Posterior vena cava (tissue), 2 donors: ENCODE measurements at places on chromosomes 16 and 17.

DNA sequence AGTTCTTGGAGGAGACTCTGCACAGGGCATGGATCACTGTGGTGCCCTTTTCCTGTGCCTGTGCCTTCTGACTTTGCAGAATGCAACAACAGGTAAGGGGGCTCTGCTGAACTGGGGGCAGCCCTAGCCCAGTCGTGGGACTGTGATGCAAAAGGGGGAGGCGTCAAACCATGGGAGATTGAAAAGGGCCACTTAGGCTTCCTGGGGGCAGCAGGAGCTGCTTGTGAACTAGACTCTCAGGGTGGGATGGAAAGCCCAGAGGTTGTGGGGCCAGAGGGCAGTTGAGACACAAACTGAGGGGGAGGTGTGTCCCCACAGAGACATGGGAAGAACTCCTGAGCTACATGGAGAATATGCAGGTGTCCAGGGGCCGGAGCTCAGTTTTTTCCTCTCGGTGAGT is 19.6 kb downstream of the ADGRG5 start:
- DNase-seq, result no peak

DNA sequence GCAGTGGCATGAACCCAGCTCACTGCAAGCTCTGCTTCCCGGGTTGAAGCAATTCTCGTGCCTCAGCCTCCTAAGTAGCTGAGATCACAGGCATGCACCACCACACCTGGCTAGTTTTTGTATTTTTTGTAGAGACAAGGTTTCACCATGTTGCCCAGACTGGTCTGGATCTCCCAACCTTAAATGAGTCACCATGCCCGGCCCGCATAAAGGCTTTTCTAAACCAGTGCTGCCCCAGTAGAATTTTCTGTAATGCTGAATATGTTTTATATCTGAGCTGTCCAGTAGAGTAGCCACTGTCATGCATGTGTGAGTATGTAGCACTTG is 36.9 kb upstream of the WSB1 start:
- no peak for DNase-seq

DNA sequence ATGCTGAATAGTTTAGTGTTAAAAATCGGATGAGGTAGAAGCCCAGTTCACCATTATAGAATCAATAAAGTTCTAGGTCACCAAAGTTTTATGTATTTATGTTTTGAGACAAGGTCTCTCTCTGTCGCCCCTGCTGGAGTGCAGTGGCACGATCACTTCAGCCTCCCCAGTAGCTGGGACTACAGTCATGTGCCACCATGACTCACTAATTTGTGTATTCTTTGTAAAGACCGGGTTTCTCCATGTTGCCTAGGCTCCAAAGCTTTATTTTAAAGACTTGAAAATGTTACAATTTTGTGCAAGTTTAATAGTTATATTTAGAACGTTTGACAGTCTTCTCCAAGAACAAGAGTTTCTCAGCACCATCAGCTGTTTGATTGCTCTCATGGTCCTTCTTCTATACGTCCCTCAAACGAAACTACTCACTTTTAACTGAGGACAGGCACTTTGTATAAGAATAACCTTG is 32.1 kb downstream of the NDE1 start:
- DNase-seq, result peak; percentile 82

GRCh38 chr16:50371936-50372595 is 3.3 kb upstream of the BRD7 start:
- peak; percentile 84 for DNase-seq

DNA sequence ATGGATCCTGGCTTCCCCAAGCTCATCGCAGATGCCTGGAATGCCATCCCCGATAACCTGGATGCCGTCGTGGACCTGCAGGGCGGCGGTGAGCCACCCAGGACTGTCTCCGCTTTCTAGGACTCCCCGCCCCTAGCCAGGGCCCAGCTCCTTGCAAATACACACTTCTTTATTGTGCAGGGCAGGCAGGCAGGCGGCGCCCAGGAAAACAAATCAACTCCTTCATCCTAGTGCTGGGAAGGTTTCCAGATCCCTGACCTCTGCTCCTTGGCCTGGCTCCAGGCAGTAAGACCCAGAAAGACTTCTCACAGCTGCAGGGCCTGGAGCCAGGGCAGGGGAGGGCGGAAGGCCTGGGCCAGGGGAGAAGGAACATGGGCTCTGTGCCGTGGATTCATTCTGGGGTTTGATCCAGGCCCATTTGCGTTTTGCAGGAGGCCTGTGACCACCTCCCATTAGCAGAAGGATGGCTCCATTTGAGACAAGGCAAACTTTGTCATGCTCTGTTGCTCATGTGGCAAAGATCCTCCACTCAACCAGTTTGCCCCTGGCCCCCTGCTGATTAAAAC is 6.0 kb upstream of the LPCAT2 start:
- DNase-seq, result peak; percentile 94

DNA sequence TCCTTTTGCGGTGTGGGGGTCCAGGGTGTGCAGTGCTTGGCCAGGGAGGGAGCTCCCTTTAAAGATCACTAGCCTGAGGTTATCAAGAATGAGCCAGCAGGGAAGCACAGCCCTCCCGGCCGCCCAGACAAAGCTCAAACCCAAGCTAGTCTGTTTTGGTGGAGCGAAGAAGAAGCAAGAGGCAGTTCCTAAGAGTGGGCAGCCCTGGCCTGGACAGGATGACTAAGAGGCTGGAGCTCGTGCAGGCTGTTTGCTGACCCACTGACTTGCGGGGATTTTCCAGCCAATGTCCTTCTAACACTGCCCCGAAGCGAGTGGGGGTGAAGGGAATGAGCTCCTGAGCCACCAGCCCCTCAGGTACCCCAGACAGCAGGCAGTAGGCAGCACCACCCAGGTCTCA is 134.4 kb downstream of the COPRS start:
- DNase-seq, result no peak

DNA sequence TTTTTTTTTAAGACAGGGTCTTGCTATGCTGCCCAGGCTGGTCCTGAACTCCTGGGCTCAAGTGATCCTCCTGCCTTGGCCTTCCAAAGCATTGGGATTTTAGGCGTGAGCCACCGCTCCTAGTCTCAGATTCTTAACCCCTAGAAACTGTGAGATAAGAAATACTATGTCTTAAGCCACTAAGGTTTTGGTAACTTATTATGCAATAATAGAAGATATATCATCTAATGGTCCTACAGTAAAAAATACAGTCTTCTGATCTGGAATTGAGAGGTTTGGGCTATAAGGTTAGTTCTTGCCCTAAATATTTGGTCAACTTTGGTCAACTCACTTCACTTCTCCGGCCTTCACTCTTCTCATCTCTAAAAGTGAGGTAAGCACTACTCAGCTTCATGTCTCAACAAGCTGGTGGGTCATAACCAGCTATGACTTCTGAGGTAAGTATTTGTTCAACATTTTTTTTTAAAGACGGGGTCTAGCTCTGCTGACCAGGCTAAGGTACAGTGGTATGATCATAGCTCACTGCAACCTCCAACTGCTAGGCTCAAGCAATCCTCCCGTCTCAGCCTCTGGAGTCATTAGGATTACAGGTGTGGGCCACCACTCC is 14.7 kb downstream of the RAD51D start:
- DNase-seq, result no peak

GRCh38 chr17:50322271-50322670 is 23.7 kb upstream of the XYLT2 start:
- DNase-seq, result no peak

DNA sequence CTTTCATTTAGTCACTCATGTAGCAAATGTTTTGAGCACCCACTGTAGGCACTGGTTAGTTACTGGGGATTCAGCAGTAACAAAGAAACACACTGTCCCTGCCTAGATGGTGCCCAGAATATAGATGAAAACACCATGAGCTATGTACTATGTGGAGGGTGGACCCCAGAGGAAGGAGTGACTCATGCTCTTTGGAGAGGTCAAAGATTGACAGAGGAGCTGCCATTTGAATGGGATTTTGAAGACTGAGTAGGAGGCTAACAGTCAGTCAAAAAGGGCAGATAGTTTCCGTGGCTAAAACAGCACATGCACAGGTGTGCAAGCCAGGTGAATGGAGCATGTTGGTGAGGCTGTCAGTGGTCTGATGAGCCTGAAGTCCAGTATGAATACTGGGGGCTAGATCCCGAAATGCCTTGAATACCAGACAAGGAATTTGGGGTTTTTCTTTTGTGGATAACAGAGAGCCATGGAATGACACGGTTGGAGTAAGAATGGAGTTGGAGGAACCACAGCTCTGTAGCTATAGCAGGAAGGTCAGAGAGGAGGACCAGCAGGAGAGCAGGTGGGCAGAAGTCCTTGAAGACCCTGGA is 6.1 kb downstream of the IL21R start:
- DNase-seq, result no peak

GRCh38 chr17:80071116-80071841 is 30.1 kb upstream of the GAA start:
- peak; percentile 93 for DNase-seq

DNA sequence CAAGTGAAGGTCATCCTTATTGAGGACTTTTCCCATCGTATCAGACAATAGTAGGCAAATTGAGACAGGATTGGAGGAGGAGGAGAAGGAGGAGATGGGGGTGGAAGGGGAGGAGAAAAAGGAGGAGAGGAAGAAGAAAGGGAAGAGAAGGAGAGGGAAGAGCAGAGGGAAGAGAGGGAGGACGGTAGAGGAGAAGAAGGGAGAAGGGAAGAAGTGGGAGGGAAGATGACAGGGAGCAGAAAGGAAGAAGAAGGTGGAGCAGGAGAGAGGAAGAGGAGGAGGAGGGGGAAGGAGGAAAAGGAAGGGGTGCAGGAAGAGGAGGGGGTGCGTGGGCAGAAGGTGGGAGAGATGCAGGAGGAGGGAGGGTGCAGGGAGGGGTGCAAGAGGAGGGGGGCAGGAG is 26.0 kb downstream of the ABCC6 start:
- DNase-seq, result no peak

DNA sequence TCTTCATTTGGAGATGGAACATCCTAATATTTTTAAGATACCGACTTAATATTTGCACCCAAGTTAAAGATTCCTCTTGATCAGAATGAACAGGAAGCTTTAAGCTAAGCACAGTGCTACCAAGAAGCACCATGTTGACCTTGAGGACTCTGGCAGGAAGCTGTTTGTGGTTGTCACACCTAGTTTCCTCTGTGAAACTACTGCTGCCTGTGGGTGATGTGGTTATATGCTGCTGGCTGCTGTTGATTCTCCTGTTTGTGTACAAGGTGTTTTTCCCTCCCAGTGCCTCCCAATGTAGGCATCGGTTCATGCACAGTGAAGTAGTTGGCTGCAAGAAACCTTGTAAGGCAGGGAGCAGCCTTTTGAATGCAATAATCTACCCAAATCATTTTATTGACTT is 23.4 kb downstream of the RBL2 start:
- DNase-seq, result no peak

DNA sequence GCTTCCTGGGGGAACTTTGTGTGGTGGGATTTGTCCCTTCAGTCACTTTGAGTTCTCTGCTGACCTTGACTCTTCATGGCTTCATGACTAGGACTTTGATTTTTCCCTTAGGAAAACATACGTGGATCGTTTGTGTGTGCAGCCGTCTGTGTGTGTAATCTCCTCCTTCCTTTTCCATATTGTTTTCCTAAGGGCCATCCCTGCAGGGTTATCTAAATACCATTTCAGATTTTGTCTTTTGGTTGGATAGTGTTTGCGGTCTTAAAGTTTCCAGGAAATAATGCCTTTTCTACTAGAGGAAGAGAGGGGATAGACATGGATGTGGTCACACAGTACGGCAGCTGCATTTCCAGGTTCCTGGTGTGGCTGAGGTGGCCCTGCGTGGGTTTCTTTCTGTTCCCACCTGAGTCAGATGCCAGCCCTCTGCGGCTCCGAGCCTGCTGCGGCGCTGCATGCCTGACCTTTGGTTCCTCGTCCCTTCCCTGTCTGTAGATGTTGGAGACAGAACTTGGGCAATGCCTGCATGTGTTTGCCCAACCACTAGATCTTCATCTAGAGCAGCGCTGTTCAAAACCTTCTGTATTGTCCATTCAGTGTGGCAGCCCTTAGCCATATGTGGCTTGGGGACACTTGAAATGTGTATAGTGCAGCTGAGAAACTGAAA is 72.0 kb upstream of the LGALS9 start:
- DNase-seq, result peak; percentile 69

DNA sequence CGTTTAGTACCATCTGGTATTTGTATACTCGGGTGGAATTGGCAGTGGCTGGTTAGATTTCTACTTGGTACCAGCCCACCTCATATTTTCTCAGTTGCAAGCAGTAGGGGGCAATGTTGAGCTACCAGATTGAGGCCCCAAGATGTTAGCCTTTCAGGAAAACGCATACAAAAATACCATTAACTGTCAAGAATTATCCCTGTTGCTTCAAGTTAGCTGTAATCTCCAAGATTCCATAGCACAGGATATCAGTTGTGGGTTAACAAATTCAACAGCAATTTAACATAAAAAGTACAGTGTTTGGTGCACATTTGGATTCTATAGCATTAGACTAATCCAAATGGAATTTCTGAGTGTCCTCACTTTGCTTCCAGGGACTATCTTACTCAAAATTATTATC is 188.2 kb downstream of the FTO start:
- DNase-seq, result no peak

GRCh38 chr17:30520436-30520835 is 43.2 kb downstream of the GOSR1 start:
- DNase-seq, result no peak

GRCh38 chr16:74813109-74813641 is 38.6 kb upstream of the FA2H start:
- peak; percentile 92 for DNase-seq

GRCh38 chr17:68906638-68907037 is 48.6 kb downstream of the ABCA8 start:
- no peak for DNase-seq

- DNase-seq, result no peak
Measured at GRCh38 chr16:62921904-62922303, 885.7 kb upstream of the CDH8 start.

DNA sequence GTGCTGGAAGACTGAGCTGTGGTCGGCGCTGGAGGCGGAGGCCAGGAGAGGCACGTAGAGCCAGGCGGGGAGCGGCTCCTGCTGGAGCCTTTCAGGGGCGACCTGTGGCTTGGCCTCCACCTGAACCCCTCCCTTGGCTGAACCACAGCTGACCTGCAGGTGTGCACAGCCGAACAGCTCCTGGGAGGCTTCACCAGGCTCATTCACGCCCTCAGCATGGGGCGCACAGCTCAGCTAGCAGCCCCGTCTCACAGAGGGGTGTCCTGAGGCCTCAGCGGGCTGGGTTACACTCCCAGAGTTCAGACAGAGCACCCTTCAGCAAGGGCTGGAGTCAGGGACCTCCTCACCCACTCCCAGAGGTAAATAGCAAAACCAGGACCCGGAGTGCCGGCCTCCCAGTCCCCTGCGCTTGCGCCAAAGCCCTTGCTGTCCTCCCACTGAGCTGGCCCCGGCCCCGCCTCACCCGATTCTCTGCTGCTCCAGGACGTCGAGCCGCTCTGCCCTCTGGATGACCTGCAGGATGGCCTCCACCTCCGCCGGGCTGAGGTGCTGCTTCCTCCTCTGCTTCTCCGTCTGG is 31.7 kb downstream of the RPH3AL start:
- DNase-seq, result peak; percentile 80

DNA sequence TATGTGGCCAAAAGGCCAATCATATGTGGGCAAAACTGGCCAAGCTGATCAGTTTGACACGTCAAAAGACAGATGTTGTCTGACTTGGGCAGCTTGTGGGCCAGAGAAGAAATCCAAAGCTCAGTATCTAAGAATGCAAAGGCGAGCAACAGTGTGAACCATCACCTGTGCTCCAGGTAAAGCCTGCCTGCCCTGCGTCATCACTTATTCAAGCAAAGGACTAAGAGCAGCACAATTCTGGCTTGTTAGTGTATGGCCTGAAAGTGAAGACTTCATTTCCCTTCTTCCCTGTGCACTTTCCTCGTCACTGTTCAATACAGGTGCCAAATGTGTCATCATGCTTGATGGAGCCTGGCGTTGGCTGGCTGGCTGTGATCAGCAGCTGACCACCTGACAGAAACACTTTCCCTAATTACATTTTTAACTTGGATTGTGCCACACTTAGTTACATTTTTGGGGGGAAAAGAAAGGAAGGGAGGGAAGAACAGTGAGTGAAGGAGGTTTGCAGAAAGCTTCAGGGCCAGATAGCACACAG is 4.7 kb downstream of the FAM20A start:
- no peak for DNase-seq
